Bronchial smooth muscle cell (primary cell): ENCODE measurements at places on chromosomes 4 and X. TPM values are rescaled to one million over a fixed set of nuclear protein-coding genes. Genes with fewer than 3 reads are reported as not detected.

The HS6ST2 gene
- total RNA-seq = not detected in 2 replicates

The LRAT gene
- total RNA-seq = 0.17 and 0.47 TPM in 2 replicates

The CT45A2 gene
- not detected in 2 replicates for total RNA-seq

The SLITRK2 gene
- not detected in 2 replicates for total RNA-seq
